ENCODE measurements at places on chromosomes 6 and 20.

DNA sequence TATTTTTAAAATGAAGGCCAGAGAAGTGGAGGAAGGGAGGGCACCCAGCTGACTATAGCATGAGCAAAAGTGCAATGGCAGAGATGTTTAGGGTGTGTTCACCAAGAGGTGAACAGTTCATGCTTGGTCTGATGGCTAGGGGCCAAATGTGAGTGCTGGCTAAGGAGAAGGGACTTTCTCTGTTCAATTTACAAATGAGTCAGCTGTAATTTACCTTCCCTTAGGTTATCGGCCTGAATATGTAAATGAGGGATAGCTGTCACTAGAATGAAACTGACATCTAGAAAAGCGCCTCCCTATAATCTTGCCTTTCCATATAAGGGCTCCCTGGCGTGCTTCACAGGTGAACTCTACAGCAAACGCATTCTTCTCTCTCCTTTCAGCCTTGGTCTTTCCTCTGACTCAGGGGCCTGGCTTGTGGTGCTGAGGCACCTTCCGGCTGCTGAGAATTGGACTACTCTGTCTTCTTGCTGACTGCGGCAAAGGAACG is 114.7 kb upstream of the BACH2 start:
- DNase-seq = peak; percentile 86

DNA sequence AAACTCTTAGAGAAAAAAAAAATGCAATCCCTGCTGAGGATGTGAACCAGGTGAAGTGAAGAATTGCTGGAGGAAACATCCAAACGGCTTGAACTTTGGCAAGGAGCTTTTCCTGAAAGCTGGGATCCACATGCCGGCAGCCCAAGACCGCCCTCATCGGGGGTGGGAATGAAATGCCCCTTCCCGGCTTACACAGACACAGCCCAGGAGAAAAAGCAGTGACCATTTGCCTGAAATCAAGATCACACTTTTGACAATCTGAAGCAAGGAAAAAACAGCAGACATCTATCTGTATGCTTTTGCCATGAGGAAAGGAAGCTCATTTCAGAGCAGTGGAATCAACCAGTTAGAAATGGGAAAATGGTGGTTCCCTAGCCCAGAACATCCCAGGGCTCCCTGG is 254.5 kb downstream of the TAF4 start:
- DNase-seq = no peak

GRCh38 chr6:107396211-107396610 is 63.2 kb downstream of the PDSS2 start:
- DNase-seq = no peak

DNA sequence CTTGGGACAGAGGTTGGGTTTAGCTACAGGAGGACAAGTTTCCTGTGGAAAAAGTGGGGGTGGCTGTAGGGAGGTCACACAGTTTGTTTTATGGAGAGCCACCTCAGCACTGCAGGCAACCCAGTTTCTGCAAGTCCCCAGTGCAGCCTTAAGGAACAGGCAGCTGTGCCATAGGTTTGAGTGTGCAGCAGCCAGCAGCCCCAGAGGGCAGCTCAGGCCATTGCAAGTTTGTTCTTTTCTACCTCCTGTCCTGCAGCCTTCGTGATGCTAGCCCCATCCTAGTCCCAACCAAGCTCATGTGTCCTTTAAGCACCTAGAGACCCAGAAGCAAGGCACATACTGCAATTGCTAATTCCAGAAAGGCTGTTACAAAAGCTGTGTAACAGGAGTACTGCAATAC is 58.8 kb downstream of the ZBTB9 start:
- DNase-seq = no peak

- peak; percentile 22 for DNase-seq
Observed at GRCh38 chr6:13924949-13925881, at the start of gene RNF182. RNF182 (plus strand) TSS chr6:13924952; CDS start chr6:13977120, 52,168 bp downstream.

- DNase-seq = no peak
Observed at GRCh38 chr6:97765461-97765860, 482.4 kb upstream of the MMS22L start.

DNA sequence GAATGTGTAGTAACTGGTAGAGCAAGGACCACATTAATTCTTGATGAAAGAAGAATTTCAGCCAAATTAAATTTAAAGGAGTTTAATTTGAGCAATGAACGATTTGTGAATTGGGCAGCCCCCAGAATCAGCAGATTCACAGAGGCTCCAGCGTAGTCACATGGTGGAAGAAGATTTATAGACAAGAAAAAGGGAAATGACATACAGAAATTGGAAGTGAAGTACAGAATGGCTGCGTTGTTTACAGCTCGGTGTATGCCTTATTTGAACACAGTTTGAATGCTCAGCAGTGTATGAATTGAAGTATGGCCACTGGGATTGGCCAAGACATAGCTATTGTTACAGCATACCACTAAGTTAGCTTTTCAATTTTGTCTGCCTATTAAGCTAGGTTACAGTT is 173.6 kb upstream of the ARG1 start:
- DNase-seq = no peak

- DNase-seq = no peak
Observed at GRCh38 chr6:37320646-37321045, 33.1 kb upstream of the RNF8 start.

DNA sequence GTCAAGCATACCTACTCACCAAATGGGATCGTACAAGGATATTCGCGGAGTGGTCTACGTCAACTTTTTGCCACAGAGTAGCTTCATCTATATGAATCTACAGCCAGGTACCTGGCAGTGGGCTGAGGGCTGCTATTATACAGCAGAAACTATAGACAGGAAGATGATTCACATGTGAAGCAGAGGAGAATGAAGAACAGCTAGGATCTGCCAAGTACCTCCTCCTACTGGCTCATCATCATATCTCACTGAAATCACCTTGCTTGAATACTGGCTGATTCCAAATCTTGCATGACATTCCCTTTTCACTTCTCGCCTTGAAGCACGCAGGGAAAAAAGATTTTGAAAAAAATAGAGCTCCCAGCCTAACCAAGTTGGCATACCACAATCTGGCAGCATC is 488.7 kb upstream of the NRSN1 start:
- no peak for DNase-seq

DNA sequence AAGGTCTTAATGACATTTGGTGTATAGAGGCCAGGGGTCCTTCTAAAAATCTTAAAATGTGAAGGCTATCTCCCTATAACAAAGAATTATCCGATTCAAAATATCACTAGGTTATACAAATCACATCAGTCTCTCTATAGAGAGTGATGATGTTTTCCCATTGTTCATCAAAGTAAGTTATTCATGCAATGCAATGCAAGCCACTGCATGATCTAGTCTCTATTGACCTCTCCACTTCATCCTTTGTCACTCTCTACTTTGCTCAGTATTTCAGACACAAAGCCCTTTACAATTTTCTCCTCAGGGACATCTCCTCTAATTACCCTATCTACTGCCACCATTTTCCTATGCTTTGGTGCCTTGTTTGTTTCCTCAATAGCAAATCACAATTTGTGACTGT is 628.0 kb downstream of the HTR1B start:
- no peak for DNase-seq

- DNase-seq = no peak
Observed at GRCh38 chr6:56866917-56867522, 87.9 kb upstream of the BEND6 start.

- DNase-seq = no peak
Observed at GRCh38 chr6:77217896-77218295, 245.4 kb downstream of the HTR1B start.

DNA sequence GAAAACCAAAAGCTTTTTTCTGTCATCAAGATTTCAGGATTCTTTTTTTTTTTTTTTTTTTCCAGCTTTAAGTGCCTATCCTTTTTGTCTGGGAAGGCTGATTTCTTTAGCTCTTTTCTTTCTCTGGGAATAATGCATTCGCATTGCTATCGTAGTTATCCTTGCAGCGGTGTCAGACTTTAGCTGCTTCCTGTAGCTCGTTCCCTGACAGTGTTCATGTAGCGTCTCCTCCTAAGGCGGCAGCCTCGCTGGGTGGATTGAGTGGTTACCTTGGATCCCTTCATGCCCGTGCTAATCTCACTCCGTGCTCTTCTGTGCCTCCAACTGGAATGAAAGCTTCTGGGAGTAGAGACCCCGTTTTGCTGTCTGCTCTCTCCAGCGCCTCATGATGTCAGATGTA is 43.1 kb downstream of the UST start:
- DNase-seq = no peak

- DNase-seq = no peak
Observed at GRCh38 chr20:22466447-22467171, 117.8 kb downstream of the FOXA2 start.

DNA sequence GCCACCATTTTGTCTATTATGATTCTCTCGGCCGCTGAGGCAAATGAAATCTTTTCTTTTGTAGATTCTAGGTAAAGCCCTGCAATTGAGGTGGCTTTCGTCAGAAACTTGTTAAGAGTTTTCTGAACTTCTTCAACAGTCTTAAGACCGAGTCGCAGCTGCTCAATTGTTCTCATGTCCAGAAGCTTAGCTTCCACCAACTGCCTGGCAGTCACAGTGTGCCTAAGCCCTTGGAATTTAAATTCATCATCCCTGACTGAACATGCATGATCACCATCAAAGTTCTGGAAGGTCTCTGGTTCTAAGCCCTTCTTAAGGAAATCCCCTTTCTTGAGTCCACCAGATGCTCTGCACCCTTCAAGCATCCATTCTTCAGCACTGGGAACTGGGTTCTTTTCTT is 25.7 kb downstream of the DST start:
- DNase-seq = no peak

GRCh38 chr20:20491784-20492264 is 123.9 kb downstream of the INSM1 start:
- no peak for DNase-seq

DNA sequence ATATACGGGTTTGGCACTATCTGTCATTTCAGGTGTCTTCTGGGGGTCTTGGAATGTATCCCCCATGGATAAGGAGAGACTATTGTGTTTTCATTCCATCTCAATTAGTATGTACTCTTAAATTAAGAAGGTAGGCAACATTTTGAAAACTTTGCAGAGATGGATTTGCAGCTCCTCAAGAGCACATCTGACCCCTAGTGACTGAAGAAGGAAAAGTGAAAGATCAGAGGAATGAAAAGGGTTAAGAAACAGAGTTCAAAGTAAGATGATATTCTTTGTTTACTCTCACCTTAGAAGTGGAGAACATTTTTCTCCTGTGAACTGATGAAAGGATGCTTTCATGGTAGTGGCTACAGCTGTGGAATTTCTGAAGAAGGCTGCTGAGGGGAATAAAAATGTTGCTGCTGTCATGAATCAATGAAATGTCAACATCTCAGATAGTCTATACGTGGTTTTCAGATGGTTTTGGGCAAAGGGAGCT is 41.5 kb downstream of the SH3BGRL2 start:
- no peak for DNase-seq

DNA sequence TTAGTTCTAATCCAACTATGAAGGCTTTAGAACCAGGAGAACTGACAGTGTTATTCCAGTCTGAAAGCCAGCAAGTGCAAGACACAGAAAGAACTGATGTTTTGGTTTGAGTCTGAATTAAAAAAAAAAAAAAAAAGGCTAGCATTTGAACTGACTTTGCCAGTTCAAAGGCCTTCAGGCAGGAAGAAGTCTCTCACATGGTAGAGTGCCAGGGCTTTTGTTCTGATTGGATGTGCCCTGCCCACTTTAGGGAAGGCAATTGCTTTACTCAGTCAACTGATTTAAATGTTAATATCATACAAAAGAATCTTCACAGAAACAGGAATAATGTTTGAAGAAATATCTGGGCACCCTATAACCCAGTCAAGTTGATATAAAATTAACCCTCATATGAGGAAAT is 212.2 kb downstream of the HIVEP2 start:
- no peak for DNase-seq

DNA sequence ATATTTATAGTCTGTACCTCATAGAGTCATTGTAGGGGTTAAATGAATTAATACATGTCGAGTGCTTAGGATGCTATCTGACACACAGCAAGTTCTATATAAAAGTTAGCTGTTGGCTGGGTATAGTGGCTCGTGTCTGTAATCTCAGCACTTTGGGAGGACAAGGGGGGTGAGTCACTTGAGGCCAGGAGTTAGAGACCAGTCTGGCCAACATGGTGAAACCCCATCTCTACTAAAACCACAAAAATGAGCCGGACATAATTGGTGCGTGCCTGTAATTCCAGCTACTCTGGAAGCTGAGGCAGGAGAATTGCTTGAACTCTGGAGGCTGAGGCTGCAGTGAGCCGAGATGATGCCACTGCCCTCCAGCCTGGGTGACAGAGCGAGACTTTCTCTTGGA is 222.9 kb downstream of the UBE3D start:
- no peak for DNase-seq

GRCh38 chr6:68040780-68041179 is 594.3 kb upstream of the ADGRB3 start:
- no peak for DNase-seq
